ENCODE measurements at places on chromosomes 6 and 20.

DNA sequence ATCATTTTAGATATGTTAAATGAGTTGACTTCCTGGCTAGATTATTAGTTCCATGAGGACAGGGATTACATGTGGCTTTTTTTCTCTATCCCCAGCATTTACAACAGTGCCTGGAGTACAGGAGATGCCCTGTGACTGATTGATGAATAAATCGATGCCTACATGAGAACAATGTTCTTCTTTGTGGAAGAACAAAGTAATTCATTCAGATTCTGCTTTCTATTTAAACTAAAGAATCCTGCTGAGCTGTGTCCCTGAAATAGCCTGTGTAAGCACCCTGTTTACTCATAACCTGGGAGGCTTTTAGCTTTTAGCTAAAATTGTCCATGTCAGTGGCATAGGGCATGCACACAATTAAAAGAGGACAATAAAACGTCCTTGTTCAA is 125.1 kb upstream of the BTBD3 start:
- DNase-seq = no peak

DNA sequence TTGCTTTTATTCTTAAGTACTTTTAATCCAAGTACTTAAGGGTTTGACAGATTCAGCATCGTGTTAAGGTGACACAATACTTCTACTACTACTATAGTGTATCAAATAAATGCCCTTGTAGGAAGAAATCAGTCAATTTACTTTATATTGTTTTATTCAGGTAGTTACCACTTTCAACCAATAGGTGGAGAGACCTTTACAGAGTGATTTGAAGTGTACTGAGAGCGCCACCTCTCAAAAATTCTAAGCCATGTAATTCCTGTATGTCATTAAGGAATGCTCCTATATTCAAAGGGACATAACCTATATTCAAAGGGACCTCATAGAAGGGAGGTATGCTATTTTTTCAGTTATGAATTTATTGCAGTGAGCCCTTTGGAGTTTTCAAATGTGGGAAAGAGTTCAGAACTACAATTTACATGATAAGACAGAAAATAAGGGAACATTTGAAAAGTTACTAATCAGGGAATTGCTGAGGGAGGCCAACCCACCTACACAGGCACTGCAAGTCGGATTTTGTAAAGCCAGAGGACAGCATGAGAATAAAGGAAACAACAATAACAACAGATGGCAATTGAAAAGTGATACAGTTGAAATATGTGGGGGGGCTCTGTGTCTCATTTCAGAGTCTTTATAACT is 955.6 kb downstream of the TBC1D32 start:
- no peak for DNase-seq

DNA sequence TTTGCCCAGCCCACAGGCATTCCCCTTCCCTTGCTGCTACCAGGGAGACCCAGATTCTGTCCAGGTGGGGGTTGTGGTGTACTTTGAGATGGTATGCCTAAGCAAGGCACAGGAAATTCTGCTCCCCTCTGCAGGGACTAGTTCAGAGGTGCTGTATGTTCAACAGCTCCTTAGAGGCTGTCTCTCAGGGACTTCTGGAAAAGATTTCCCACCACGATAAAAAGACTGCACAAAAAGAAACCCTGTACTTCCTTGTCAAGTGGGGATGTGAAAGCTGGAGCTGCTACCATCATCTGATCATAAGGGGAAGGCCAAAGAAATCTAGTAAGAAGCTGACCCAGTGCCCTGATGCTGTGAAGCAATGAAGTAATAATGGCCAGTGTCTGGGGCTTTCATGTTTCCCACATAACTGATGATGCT is 51.5 kb upstream of the SMIM29 start:
- no peak for DNase-seq

DNA sequence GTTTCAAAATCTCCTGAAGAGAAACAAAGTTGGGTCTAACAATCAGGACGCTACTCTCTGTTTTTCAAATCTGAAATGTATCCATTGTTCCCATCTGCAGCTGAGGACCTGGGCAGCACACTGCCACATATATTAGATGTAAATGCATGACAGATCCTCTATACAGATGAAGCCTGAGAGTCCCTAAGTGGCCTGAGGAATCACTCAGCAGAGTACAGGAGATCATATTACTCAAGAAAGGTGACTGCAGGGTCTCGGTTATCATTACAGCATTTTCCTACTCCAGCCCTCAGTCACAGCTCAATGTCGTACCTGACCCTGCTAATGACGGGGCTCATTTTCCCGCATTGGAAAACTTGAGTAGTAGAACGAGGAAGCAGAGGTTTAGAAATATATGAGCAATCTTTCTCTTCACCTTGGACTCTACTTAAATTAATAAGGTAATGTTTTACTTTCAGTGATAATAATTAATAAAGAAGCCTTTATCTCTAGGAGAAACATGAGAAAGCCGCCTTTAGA is 256.2 kb upstream of the IRAK1BP1 start:
- no peak for DNase-seq

DNA sequence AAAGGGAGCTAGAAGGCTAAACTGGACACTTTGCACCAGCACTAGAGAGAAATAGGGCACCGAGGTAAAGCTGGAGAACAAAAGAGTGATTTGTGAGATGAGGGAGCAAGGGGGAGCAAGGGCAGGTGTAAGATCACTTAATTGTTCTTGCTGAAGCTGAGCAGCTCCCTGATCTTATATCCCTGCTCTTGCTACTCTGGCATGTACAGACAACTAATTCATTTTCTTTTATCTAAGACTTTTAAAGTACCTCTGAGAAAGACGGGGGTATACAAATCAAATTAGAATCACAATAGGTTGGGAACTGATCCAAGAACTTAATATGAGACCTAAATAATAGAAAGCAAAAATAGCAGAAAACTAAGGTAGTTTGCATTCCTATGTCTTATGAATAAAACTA is 381.7 kb upstream of the POU3F2 start:
- no peak for DNase-seq

DNA sequence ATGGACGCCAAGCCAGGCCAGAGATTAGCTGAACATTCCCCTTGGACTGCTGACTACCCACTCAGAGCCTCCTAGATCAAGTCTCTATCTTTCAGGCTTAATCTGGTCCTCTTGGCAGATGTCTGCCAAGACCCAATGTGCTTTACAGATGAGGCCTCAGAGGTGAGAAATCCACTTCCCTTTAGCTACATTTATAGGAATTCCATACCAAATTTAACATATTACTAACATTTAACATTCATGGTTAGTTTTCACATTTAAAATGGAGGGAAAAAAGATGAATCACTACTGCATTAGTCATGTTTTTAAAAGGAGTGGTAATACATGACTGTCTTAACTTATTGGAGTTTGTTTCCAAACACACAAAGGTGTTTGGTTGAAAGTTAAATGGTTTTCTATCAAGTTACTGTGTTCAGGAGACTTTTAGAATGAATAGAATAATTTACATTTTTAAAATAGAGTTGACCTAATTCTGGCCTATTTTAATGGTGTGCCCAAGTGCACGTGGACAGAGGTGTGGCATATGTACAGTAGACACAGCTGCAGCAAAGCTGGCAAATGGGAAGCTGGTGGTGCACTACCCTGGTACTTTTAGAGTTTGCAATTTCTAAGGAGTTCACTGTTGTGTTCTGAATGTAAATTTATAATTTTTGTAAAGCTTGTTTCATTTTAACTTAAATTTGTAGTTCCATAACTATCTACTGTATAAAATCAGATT is 41.9 kb upstream of the CALHM6 start:
- no peak for DNase-seq

DNA sequence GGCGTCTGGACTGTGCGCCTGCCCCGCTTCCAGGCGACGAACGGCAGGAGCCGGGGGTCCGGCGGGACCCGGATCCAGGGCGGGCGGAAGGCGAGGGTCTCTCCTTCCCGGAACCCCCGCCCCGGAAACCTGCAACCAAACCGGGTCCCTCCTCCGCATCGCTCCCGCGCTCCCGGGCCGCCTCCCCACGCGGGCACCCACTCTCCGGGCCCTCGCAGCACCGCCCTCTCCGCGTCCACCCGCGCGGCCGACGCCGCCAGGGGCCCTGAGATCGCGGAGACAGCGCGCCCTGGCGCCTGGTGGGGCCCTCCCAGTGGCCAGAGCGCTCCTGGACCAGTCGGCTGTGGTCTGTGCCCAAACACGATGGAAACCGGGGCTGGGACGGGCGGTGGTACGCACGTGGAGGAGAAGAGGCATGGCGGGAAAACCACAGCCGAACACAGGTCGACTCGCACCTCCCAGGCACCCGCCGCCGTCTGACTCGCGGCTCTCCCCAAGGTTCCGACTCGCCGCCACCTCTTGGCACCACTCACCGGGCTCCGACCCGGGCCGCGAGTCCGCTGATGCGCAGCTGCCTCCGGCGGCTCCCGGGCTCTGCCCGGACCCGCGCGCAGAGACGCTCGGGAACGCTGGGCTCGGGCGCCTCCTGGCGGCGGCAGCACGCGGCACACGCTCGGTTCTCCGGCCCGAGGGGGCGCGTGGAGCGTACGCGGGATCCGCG is 7.9 kb downstream of the NKX2-2 start:
- DNase-seq = no peak

Data from amniotic stem cell (primary cell).